Retina (tissue), 1 donor: ENCODE measurements at places on chromosomes 2 and 18.

- DNase-seq, result no peak
Measured at GRCh38 chr2:45102141-45102540, 92.9 kb upstream of the SIX2 start.

DNA sequence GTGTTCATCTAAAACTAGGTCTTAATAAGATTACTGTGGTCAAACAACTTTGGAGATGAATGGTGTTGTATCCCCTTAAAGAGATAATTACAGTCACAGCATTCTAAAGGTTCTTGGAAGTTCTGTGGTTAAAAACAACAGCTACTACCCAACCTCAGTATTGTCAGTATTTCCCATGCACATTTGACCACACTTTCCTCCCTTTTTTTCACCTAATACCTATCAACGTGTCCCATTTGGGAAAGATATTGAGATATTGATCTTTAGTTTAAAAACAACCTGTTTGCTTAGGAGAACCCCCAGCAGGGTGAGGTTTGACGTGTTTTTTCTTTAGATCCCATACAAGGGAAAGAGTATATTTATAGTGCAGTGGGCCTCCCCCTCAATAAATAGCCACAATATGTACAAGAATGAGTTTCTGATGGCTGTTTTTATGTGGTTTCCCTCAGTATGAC, 65.6 kb downstream of the WDR7 start:
- no peak for DNase-seq

- peak; percentile 29 for DNase-seq
Measured at GRCh38 chr18:51235009-51235789, 37.7 kb upstream of the MEX3C start.

DNA sequence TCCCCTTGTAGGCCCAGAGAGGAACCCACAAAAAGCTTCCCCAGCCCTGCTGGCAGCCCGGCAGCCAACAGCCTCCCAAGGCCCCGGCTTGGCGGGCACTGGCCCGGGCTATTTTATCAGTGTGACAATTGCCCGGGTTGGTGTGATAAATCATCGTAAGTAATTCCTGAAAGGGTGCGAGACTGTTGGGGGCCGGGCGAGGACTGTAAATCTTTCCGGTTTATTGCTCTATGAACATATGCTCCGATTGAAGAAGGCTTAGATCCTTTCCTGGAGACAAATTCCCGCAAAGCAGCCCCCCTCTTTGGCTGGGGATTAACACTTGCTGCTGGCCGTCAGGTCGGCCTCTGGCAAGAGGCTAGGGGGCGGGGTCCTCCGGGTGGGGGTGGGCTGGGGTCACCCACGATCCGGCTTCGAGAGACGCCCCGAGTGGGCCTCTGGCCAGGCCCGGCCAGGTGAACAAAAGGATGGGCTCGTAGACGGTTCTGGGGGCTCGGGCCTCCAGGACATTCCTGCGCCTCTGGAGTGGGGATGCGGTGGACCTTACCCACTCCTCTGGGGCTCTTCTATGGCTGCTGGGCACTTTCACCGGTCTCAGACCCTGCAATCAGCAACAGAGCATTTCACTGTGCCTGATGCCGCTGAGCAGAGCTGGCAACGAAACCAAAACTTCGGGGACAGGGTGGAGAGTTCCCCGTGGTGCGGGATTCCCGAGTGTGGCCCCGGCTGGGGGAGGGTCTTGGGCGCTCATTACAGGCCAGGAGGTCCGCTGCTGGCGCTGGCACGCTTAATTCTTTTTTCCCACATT, 2.0 kb downstream of the HOXD3 start:
- DNase-seq, result peak; percentile 43

DNA sequence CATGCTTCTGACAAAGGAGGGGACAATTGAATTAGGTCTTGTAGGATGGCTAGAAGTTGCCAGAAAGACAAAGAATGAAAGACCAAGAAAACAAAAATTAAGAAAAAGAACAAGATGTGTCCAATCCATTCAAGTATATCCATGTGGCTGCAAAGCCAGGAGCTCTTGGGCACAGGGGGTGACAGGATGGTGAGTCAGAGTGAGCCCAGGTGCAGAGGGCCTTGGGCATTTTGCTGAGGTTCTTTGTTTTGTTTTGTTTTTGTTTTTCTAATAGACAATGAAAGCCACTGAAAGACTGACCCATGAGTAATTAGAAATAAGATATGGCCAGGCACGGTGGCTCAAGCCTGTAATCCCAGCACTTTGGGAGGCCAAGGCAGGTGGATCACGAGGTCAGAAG, 104.6 kb upstream of the KLHL29 start:
- DNase-seq, result no peak

DNA sequence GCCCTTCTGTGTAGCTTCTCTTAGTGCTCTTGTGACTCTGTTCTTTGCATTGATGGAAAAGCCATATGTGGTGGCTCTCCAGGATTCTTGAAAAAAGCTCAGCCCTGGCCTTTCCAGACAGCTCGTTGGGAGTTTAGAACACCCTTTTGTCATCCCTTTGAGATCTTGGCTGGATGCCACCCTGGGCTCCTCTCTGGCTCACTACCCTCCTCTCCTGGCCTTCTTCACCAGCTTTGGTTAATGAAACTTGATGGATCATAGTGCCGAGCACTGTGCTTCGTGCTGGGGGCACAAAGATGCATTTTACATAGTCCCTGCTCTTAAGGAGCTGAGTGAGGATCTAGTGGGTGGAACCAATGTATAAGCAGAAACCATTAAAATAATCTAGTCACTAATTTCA, 15.6 kb upstream of the FHOD3 start:
- no peak for DNase-seq

DNA sequence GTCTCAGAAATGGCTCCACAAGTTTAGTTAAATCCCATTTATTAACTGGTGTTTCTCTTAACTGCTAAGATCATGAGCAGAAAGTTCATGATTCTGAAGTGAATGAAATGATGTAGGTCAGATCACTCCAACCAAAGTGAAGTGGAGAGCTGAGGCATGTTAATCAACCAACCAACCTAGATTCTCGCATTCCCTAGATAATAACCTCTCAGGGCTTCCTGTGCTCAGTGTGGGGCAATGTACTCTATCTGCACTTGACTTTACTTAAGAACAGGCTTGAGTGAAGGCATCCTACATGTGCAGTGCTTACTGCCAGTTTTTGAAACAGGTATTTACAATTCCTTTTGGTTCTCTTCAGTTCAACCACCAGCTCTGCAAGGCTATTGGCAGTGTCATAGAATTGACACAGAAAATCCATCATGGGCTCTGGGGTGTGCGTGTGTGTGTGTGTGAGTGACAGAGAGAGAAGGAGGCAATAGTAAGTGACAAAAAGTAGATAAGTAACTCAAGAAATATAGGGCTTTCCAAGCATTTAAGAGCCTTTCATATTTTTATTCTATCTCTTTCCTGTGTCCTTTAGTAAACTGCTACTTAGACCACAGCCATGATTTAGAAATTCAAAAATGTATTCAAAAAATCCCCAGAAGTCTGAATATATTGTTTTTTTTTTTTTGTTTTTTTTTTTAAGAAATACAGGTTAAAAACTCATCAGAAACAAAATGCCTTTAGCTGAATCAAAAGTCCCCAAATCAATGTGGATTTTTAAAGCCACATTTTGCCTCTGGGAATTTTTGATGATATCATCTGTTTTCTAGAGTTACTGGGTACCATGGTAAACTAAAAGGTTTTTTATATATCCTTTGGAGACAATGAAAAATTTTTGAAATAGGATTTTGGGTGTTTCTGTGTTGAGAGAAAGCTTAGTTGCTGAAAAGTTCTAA, 28.6 kb downstream of the DOCK10 start:
- peak; percentile 34 for DNase-seq

- DNase-seq, result no peak
Measured at GRCh38 chr2:194883711-194884110, 773.3 kb upstream of the SLC39A10 start.

- DNase-seq, result no peak
Measured at GRCh38 chr2:207511851-207512250, 17.9 kb upstream of the CREB1 start.

DNA sequence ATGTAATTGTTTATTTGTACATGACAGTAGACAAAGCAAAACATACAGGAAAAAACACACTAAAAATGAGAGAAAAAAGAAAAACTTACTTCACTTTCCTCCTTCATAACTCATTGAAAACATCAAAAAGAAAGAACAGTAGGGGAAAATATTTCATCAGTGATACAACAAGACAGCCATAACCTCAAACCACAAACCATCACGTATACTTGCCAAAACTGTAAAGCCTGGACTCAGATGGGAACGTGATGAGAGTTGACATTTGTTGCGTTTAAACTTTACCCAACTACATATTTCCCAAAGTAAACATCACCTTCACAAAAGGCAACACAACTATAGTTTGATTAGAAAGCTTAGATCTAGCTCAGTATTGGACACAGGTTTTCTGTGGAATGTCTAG, 278.2 kb upstream of the COL3A1 start:
- DNase-seq, result no peak

- DNase-seq, result no peak
Measured at GRCh38 chr2:16624436-16624780, 41.2 kb downstream of the CYRIA start.

DNA sequence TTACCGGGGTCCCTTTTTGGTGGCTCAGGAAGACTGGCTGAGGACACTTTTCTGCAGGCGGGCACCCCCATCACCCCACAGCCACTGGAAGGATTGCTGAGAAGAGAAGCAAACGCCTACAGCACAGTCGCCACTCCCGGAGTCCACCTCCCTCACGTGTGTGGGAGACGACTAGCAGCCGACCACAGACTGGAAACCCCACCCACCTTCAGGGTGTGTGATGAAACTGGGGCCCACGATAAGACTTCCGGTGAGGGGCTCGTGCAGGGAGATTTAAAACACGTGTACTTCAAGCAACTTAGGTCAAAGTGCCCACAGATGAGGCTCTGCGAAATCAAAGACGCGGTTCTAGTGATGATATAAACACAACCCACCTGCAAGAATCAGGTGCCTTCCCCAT, 26.3 kb downstream of the MBP start:
- DNase-seq, result no peak

DNA sequence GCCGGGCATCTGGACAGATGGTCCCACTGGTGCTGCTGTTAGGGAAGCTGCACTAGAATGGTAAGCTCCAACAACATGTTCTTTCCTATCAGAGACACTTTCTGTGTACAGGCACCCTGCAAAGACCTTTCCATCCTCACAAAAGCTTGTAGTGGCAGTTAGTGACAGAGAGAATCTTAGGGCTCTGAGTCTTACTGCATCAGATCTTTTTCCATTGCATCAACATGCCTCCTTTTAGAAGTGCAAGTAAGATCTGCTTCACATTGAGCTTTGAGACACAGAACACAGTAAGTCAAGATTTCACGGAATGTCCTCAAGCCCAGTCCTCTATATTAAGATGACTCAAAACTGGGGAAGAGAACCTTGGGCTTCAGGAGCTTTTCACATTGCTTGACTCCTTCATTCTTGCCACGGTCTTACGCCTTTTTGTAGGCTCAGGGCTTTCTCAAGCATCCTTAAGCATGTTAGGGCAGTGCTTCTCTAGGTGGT, 52.6 kb downstream of the ARL4C start:
- DNase-seq, result no peak

GRCh38 chr2:70133491-70134322, 46.4 kb downstream of the PCBP1 start:
- no peak for DNase-seq

DNA sequence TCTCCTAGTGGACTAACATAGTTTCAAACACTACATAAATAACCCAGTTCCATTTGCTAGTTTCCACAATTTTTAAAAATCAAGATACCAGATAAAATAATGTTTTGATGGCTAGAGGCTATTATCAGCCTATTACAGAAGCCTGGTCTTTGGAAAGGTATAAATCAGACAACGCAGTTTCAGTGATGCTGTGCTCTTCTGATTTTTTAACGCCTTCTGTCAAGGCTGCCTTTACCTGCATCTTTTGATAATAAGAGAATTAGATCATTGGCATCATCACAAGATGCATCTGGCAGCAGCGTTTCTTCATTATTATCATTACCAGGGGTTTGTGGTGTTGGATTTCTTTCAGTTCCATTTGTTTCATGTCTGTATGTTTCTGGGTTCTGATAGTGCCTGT, 268.7 kb downstream of the MTX2 start:
- DNase-seq, result no peak

- DNase-seq, result no peak
Measured at GRCh38 chr2:14123436-14124103, 508.9 kb upstream of the LRATD1 start.

- no peak for DNase-seq
Measured at GRCh38 chr2:84816426-84817026, 64.4 kb downstream of the TRABD2A start.

GRCh38 chr18:48850822-48851598, 99.8 kb downstream of the SMAD7 start:
- DNase-seq, result peak; percentile 57

DNA sequence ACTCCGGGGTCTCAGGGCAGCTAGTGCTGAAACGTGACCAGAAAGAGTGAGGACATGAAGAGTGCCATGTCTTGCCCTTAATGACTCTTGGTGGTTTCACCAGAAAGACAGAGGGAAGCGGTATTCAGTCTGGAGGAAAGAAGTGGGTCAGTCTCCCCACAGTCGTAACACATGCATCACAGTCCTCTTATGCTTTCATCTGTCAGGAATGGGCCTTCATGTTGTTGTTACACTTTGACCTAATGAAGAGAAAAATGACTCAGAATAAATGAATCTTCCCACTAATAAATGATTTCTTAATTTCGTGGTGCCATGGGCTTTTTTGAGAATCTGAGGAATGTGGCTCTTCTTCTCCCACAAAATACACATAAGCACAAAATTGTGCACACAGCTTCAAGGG, 103.2 kb downstream of the SLC8A1 start:
- DNase-seq, result no peak

DNA sequence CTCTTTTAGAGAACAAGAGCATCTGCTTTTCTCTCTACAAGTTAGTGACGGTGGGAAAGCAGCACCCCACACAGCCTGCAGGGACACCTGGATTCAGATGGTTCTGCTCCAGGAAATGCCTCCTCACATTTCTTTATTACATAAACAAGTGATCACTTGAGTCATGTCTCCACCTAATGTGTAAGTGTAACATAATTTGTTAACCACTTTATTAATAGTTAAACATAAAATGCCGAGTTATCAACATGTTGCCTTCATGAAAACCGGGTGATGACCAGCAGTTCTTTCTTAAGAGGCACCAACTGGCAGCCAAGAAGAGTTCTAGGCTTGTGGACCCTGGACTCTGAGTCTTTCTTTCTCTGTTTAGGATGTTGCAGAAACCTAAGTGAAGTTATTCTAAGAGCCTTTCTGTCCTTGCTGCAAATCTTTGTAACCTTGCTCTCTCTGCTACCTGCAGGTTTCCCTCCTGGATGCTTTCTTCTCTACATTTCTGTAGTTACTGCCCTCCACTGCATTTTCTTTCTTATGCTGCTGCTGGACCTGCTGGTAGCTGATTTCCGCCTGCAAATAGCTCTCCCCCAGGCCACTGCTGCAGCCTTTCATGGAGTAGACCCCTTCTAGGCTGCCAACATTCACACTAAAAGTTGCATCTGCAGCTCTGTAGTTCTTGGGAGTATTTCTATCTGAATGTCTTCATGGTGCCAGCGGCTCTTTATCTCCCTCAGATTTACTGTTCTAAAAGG, 24.3 kb downstream of the UPP2 start:
- DNase-seq, result no peak
